Activated CD8-positive, alpha-beta memory T cell treated with anti-CD3 and anti-CD28 coated beads, Interleukin-2, amount 50 U/mL, for 48 hours (primary cell): ENCODE measurements at places on chromosomes 5 and 9.

- no peak for DNase-seq
Observed at GRCh38 chr5:74567411-74567995, 73.0 kb downstream of the ENC1 start.

DNA sequence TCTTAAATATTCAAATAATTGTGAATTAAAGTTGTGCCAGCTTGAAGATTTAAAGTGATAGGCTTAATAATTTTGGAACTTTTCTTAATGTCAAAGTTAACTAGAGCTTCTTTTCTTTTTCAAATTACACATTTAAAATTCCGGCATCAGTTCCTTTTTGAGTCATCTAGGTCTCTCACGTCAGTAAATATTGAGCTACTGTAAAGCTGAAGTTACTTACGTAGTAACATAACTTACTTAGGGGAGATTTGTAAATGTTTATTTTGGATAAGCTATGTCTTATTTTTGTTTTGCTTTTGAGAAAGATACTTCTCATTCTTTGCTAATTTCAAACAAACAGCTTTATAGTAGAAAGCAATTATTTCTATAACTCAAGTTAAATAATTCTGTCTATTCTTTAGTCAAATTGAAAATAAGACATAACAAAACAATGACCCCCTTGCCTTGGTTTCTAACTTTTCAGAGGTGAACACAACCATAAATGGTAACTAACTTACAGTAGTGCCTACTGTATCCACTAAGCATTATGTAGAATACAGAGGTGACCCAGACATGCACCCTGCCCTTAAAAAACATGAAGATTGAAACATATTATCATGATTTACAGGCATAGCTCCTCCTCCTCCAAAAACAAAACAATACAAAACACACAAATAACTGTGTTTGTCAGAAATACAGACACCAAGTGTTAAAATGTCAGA, 29.8 kb downstream of the CD274 start:
- DNase-seq = no peak

- DNase-seq = no peak
Observed at GRCh38 chr5:164784230-164784629, 1278.8 kb downstream of the MAT2B start.

- no peak for DNase-seq
Observed at GRCh38 chr5:81639556-81639955, 111.3 kb downstream of the SSBP2 start.

DNA sequence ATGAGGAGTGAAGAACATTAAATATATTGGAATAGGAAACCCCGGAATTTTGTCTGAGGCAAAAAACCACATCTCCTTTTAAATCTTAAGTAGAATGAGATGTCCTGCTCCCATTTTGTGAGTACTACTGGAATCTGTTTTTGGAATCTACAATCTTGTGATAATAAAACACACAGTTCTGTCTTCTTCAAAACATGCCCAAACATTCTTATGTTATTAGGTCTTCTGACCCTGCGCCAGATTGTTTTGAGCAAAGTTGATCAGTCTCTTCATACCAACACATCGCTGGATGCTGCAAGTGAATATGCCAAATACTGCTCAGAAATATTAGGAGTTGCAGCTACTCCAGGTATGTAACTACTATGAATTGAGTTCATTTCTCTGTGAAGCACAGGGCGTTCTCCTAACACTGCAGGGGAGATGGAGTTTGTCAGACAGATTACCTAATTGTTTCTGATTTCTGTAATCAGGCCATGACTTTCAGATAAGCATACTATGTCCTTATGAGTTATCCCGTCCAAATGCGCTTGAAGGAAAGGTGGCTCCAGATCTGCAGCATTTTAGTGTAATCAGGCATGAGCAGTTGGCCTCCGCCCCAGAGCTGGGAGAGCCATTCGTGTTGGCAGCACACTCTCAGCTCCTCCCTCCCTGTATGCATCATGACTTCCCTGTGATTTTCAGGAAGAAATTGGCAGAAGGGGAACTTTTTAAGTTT, 88.0 kb downstream of the NLN start:
- no peak for DNase-seq

DNA sequence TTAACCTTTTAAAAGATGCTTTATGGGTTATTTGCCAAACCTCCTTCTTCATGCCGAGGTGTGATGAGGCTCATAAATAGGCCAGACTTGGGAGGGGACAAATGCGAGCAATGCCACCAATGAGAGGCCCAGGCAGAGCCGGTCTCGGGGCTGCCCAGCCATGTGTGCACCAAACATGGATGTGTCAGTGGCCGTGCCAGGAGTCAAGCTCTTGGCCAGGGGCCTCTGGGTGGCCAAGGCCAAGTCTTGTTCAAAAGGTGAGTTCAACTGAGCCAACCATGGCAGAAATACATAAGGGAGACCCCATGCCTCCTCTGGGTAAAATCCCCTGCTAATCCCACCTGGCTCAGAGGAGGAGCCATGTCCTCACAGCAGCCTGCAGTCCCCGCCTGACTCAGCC, 10.9 kb upstream of the LCN15 start:
- DNase-seq = no peak
